ENCODE measurements at places on chromosomes 5 and 9. TPM values are rescaled to one million over a fixed set of nuclear protein-coding genes. Genes with fewer than 3 reads are reported as not detected.

TRIM7 gene
- 7.7 TPM for total RNA-seq

PCDHA1 gene
- not detected for total RNA-seq

FOXD4L5 gene
- total RNA-seq = not detected

RNF208 gene
- not detected for total RNA-seq

LHX6 gene
- 20.2 TPM for total RNA-seq

GRIN1 gene
- not detected for total RNA-seq

FAM221B gene
- not detected for total RNA-seq

AP3B1 gene
- 45.0 TPM for total RNA-seq

GHR gene
- 3.6 TPM for total RNA-seq

TRAF1 gene
- 4.3 TPM for total RNA-seq

PLAC8L1 gene
- not detected for total RNA-seq

TMEM215 gene
- not detected for total RNA-seq

EIF4E1B gene
- total RNA-seq = not detected

MLANA gene
- total RNA-seq = not detected

ANKH gene
- total RNA-seq = 47.7 TPM

TAF11L5 gene
- total RNA-seq = not detected

MEGF10 gene
- total RNA-seq = 1.6 TPM

BHMT gene
- not detected for total RNA-seq

IFNA13 gene
- total RNA-seq = not detected

UGT3A1 gene
- not detected for total RNA-seq

ARHGEF28 gene
- 11.9 TPM for total RNA-seq

PSAT1 gene
- total RNA-seq = 0.29 TPM

CKMT2 gene
- total RNA-seq = 7.8 TPM

MEIKIN gene
- not detected for total RNA-seq

ERMP1 gene
- total RNA-seq = 34.9 TPM

C5orf52 gene
- not detected for total RNA-seq

GRK6 gene
- 29.8 TPM for total RNA-seq

GKAP1 gene
- total RNA-seq = 13.1 TPM

ROPN1L gene
- total RNA-seq = 6.3 TPM

INSL4 gene
- not detected for total RNA-seq

ISL1 gene
- 2.7 TPM for total RNA-seq

PKD2L2 gene
- total RNA-seq = not detected

CD72 gene
- total RNA-seq = 3.0 TPM

GABRA1 gene
- total RNA-seq = not detected

AJM1 gene
- total RNA-seq = 3.6 TPM

MAMDC2 gene
- total RNA-seq = 42.7 TPM

DBH gene
- not detected for total RNA-seq

NUTM2F gene
- not detected for total RNA-seq

PCDHA9 gene
- total RNA-seq = 0.59 TPM

CD14 gene
- total RNA-seq = 0.51 TPM

ADGRD2 gene
- not detected for total RNA-seq

MRRF gene
- total RNA-seq = 42.0 TPM

LHX3 gene
- total RNA-seq = not detected

ANXA2R gene
- 62.8 TPM for total RNA-seq

SHISAL2B gene
- total RNA-seq = not detected

OTULINL gene
- total RNA-seq = 3.8 TPM

GMCL2 gene
- not detected for total RNA-seq

SPOUT1 gene
- total RNA-seq = 34.2 TPM

SLC36A1 gene
- 6.1 TPM for total RNA-seq

TMEM161B gene
- total RNA-seq = 51.5 TPM

ARAP3 gene
- total RNA-seq = 15.6 TPM

RLN2 gene
- not detected for total RNA-seq

ACOT12 gene
- total RNA-seq = not detected

CCDC183 gene
- total RNA-seq = 2.0 TPM

IFNK gene
- total RNA-seq = not detected

All from uterus (tissue), 4 donors.